HepG2 (cell line): ENCODE measurements at places on chromosomes 1 and 21. TPM values are rescaled to one million over a fixed set of nuclear protein-coding genes. Genes with fewer than 3 reads are reported as not detected.
A peak's percentile ranks its signal among the peaks of the same experiment; 100 is the strongest.

The FCRL1 gene
- polyA plus RNA-seq, result not detected in 2 replicates

- no peaks in the 10 kb centered on the region for H3K27me3 ChIP-seq
- DNase-seq, result no peak
- H3K36me3 ChIP-seq, result no peaks in the 10 kb centered on the region
- H3K27ac ChIP-seq, result no peak overlapping the region
These were observed 13.3 kb upstream of the TP53BP2 start for GRCh38 chr1:223859058-223859457.

- no peaks in the 10 kb centered on the region for H3K36me3 ChIP-seq
- H3K4me3 ChIP-seq, result no peak overlapping the region
- no peak overlapping the region for H3K27ac ChIP-seq
- H3K4me1 ChIP-seq, result peaks cover 45% of the 10 kb centered on the region
- peak; percentile 59 for DNase-seq
These were observed 17.1 kb downstream of the TEX35 start for GRCh38 chr1:178530037-178530402.

The ATP6V1G3 gene
- polyA plus RNA-seq, result not detected in 2 replicates

The CASZ1 gene
- polyA plus RNA-seq, result 1.9 and 2.2 TPM in 2 replicates

DNA sequence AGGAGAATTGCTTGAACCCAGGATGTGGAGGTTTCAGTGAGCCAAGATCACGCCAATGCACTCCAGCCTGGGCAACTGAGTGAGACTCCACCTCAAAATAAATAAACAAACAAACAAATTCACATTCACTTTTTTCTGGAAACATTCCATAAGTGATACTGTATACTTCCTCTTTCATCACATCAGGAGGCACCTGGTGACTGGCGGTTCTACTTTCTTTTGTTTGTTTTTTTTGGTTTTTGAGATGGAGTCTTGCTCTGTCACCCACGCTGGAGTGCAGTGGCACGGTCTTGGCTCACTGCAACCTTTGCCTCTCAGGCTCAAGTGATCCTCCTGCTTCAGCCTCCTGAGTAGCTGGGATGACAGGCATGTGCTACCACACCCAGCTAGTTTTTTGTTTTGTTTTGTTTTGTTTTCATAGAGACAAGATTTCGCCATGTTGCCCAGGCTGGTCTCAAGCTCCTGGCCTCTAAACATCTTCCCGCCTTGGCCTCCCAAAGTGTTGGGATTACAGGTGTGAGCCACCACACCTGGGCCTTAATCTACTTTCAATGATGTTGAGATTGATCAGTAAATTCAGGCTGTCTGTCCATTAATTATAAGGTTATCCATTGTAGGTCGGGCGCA is 10.7 kb downstream of the HAPLN2 start:
- peaks cover 14% of the 10 kb centered on the region for H3K4me1 ChIP-seq
- no peak for DNase-seq
- peaks cover 3% of the 10 kb centered on the region for H3K27me3 ChIP-seq
- no peak overlapping the region for H3K4me3 ChIP-seq

GRCh38 chr1:107451715-107452114 is 310.9 kb downstream of the NTNG1 start:
- no peak overlapping the region for H3K27ac ChIP-seq
- H3K36me3 ChIP-seq, result no peaks in the 10 kb centered on the region
- no peaks in the 10 kb centered on the region for H3K27me3 ChIP-seq
- H3K4me1 ChIP-seq, result no peaks in the 10 kb centered on the region
- no peak for DNase-seq

The FMO5 gene
- 149 and 155 TPM in 2 replicates for polyA plus RNA-seq

The SPRR2A gene
- polyA plus RNA-seq, result not detected in 2 replicates

- H3K4me3 ChIP-seq, result no peak overlapping the region
- no peaks in the 10 kb centered on the region for H3K36me3 ChIP-seq
- no peak overlapping the region for H3K27ac ChIP-seq
- H3K27me3 ChIP-seq, result no peaks in the 10 kb centered on the region
- H3K4me1 ChIP-seq, result no peaks in the 10 kb centered on the region
These were observed 587.6 kb downstream of the NPHP4 start for GRCh38 chr1:5404412-5405203.

DNA sequence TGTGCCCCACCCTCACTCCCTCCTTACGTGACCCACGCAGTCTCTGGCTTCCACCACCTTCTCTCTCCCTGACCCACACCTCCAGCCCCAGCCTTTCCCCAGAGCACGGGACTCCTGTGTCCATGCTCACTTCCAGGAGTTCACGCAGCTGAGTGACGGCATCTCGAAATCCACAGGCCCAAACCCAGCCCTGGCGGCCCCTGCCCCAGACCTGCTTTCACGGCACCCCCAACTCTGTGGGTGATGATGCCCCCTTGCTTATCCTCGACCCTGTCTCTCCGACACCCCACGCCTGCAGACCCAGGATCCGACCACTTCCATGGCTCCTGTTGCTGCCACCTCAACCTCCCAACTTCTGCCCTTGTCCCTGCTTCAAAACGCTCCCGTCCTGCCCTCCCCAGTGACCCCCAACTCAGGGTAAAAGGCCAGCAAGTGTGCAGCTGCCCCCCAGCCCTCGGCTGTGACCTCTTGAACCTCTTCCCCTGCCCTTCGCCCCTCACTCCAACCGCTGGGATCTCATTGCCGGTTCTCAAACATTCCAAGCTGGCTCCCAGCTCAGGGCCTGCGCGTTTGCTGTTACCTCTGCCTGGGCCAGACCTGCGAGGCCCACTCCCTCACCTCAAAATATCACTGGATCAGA is 30.4 kb upstream of the LAPTM5 start:
- H3K27ac ChIP-seq, result no peak overlapping the region
- H3K36me3 ChIP-seq, result no peaks in the 10 kb centered on the region
- H3K4me3 ChIP-seq, result no peak overlapping the region
- H3K4me1 ChIP-seq, result peaks cover 62% of the 10 kb centered on the region
- 0 out of 3 replicates have a peak, but pooled peaks cover 5% of the 10 kb centered on the region for H3K27me3 ChIP-seq
- no peak for DNase-seq

The LRRC38 gene
- polyA plus RNA-seq, result not detected in 2 replicates

The ACOT11 gene
- polyA plus RNA-seq, result 2.6 and 2.8 TPM in 2 replicates

GRCh38 chr21:26438976-26439375 is 134.1 kb downstream of the CYYR1 start:
- no peaks in the 10 kb centered on the region for H3K27me3 ChIP-seq
- no peak overlapping the region for H3K4me3 ChIP-seq
- H3K27ac ChIP-seq, result no peak overlapping the region
- H3K4me1 ChIP-seq, result no peaks in the 10 kb centered on the region

The CLDN8 gene
- polyA plus RNA-seq, result not detected in 2 replicates

DNA sequence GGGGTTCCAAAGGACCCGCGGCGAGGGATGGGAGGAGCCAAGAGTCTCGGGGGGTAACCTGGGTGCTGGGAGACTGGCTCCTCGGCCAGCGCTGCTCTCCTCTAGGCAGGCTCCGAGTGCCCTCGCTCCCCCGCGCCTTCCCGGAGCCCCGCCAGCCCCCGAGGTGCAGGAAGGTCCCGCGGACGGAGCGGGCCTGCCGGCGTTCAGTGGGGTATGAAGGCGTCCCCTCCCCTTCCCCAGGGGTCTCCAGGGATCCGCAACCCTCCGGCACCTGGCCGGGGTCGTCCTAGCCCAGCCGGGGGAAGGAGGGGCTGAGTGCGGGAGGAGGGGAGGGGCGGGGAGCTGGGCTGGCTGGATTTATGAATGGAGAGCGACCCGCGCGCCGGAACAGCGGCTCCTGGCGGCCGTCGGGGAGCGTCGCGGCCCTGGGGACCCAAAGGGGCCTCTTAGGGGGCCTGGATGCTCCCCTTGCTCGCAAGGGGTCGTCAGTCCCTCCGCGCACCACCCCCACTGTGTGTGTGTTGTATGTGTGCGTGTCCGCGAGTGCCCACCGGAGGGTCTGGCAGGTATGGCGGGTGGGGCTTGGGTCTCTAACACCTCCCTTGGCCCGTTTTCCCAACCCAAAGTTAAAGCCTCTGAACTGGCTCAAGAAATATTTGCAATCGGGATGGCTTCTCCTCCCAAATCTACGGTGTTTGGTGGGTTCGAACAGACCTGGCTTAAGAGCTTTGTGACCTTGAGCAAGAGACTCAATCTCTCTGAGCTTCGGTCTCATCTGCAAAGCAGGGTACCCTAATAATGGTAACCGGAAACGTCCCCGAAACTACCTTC is 642 bp downstream of the HCRTR1 start:
- peaks cover 7% of the 10 kb centered on the region for H3K27me3 ChIP-seq
- no peak overlapping the region for H3K27ac ChIP-seq
- no peaks in the 10 kb centered on the region for H3K36me3 ChIP-seq
- H3K4me3 ChIP-seq, result peak overlapping the region; percentile 65
- peaks cover 9% of the 10 kb centered on the region; the same call in 1 of the 2 replicates for H3K4me1 ChIP-seq

- no peaks in the 10 kb centered on the region for H3K4me1 ChIP-seq
- H3K27ac ChIP-seq, result no peak overlapping the region
- H3K4me3 ChIP-seq, result no peak overlapping the region
- H3K36me3 ChIP-seq, result peaks cover 33% of the 10 kb centered on the region
These were observed 33.1 kb upstream of the DIP2A start for GRCh38 chr21:46425571-46425970.

GRCh38 chr1:30777904-30778153 is 20.3 kb upstream of the LAPTM5 start:
- peaks cover 6% of the 10 kb centered on the region for H3K4me1 ChIP-seq
- H3K27ac ChIP-seq, result no peak overlapping the region
- DNase-seq, result no peak
- H3K36me3 ChIP-seq, result no peaks in the 10 kb centered on the region

DNA sequence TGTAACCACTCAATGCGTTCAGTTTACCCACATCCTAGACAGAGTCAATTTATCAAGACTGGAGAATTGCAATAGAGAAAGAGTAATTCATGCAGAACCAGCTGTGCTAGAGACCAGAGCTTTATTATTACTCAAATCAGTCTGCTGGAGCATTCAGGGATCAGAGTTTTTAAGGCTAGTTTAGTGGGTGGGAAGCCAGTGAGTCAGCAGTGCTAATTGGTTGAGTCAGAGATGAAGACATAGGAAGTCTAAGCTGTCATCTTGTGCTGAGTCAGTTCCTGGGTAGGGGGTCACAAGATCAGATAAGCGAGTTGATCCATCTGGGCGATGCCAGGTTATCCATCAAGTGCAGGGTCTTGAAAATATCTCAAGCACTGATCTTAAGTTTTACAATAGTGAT is 499.6 kb downstream of the MRPL39 start:
- DNase-seq, result no peak
- no peaks in the 10 kb centered on the region for H3K27me3 ChIP-seq
- no peaks in the 10 kb centered on the region for H3K4me1 ChIP-seq
- H3K4me3 ChIP-seq, result no peak overlapping the region

The DIO1 gene
- 13.5 and 16.3 TPM in 2 replicates for polyA plus RNA-seq

DNA sequence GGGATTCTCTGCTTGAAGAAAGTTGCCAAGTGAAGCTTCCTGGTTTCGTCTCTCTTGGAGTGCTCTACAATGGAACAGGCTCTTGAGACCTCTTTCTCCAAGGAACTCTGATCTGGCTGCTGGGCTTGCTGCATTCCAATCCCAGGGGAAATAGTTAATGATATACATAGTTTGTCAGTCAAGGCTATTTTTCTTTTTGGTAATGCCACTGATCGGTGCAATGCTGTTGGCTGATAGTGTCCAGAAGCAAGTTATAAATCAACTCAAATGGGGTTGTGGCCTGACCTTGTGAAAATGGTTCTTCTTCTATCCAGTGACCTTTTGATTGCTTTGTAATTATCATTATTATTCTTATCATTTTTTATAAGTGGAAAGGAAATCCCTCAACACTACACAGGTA is 48.4 kb upstream of the TNFSF18 start:
- H3K36me3 ChIP-seq, result no peaks in the 10 kb centered on the region
- H3K27me3 ChIP-seq, result no peaks in the 10 kb centered on the region
- DNase-seq, result no peak
- no peaks in the 10 kb centered on the region for H3K4me1 ChIP-seq
- no peak overlapping the region for H3K27ac ChIP-seq

The RNU1-4 gene
- polyA plus RNA-seq, result under 0.01 TPM in 2 replicates

The DDOST gene
- polyA plus RNA-seq, result 485 and 494 TPM in 2 replicates

- peak; percentile 72 for DNase-seq
- H3K27me3 ChIP-seq, result no peaks in the 10 kb centered on the region
- peak overlapping the region; percentile 91 for H3K27ac ChIP-seq
- no peaks in the 10 kb centered on the region for H3K36me3 ChIP-seq
These were observed 1.4 kb downstream of the ACADM start for GRCh38 chr1:75725861-75726361.

DNA sequence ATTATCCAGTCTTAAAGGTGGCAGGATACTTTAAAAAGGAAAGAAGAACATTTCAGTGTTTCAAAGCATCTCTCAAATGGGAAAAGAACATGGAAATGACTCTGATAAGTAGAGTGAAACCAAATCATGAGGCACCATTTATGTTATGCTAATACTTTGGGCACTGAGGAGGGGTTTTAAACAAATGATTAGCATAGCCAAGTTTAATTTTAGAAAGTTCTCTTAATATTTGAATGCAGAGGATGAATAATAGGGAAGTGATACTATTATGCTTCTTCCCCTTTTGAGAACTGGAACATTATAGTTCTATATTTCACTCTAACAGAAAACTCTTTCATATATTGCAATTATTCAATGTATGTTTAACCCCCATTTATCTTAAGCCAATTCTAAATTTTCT is 1181.9 kb upstream of the PRMT6 start:
- H3K4me1 ChIP-seq, result no peaks in the 10 kb centered on the region
- no peaks in the 10 kb centered on the region for H3K27me3 ChIP-seq
- DNase-seq, result no peak
- H3K27ac ChIP-seq, result no peak overlapping the region

GRCh38 chr1:101732261-101732660 is 264.5 kb downstream of the OLFM3 start:
- H3K4me1 ChIP-seq, result peaks cover 21% of the 10 kb centered on the region
- H3K4me3 ChIP-seq, result no peak overlapping the region
- no peaks in the 10 kb centered on the region for H3K36me3 ChIP-seq
- peak; percentile 22 for DNase-seq

DNA sequence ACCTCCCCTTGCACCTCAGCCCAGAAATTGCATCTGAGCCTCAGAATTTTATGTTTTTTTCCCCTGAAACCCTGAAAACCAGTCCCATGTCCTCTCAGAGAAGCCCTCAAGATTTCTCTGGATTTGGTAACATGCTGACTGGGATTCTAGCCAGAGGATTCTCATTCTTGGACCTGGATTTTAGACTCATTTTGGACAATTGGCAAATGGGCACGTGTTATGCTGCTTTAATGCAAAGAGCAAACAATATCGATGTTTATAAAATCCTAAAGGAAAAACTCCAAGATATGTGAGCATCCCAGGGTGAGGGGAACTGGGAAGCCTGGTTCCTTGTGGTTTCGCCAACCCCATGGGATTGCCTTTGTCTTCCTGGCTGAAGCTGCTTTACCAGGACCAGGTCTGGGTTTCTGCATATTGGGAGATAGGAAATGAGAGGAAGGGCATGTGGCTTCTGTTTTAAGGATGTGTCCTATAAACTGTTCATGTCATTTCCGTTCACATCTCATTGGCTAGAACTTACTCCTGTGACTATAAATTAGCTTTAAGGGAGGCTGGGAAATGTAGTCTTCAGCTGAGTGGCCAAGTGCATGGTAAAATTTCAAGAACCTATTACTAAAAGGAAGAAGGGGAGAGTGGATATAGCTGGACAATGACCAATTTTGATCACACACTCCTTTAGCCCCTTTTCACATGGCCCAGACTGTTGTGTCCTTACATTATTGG is 27.2 kb upstream of the BCL10 start:
- H3K4me1 ChIP-seq, result peaks cover 14% of the 10 kb centered on the region
- DNase-seq, result no peak
- H3K36me3 ChIP-seq, result no peaks in the 10 kb centered on the region
- H3K27me3 ChIP-seq, result 0 out of 3 replicates have a peak, but pooled peaks cover 4% of the 10 kb centered on the region

The IVL gene
- polyA plus RNA-seq, result not detected in 2 replicates

- no peak for DNase-seq
- H3K36me3 ChIP-seq, result no peaks in the 10 kb centered on the region
- peaks cover 39% of the 10 kb centered on the region for H3K27me3 ChIP-seq
These were observed 17.0 kb downstream of the TNNT2 start for GRCh38 chr1:201360486-201360885.
